ENCODE measurements at places on chromosomes 7 and 10. TPM values are rescaled to one million over a fixed set of nuclear protein-coding genes. Genes with fewer than 3 reads are reported as not detected.

DNA sequence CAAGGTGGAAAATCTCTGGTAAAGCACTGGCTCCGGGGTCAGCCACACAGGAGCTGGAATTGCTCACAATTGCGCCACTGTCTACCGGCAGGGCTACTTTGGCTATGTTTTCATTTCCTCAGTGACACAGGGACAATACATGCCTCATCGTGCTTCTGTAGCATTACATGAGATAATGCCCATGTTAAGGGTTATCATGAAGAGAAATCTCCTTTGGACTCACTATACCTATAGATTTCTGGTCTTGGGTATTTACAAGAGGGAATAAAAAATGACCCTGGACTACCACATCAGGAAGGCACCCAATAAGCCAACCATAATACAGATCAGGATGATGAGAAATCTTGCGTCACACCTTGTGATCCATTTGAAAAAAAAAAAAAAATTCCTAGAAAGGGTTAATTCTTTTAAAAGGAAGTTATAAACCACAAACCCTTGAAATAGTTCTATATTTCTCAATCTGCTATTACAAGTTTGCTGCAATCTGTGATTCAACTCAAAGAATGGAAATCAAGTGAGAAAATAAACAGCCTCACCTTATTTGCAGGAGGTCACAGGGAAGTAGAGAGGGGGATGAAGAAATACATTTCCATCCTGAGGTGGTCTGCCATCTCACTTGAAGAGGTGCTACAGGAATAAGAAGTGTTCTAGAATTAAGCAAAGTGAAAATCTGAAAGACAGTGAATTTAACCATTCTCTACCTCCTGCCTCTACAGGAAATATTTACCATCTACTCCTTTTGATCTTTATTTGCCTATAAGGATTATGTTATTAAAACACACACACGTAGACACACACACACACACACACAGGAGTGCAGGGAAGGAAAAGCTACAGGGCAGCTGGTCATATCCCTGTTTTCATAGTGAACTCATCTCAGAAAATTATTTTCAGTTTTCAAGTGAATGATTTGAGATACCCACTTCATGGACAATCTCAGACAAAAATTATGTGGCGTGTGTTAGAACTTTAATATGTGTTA, 231.3 kb upstream of the CELF2 start:
- peak; percentile 56 for DNase-seq

The CFAP58 gene
- total RNA-seq, result 0.85 TPM

DNA sequence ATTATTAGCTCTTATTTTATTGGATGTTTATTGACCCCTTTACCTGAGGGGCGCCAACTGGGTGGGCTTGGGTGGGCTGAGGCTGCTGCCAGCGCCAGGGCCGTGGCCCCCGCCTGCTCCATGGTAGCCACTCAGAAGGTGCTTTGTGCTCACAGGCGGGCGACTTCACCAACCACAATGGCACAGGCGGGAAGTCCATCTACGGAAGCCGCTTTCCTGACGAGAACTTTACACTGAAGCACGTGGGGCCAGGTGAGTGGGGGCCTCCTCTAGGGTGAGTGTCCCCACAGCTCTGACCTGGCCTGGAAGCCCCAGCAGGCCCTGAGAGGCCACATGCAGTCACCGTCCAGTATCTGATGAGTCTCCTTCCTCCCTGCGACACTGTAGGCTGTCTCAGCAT, 4.1 kb downstream of the PPIF start:
- no peak for DNase-seq

GRCh38 chr7:122337011-122337410, 32.5 kb upstream of the FEZF1 start:
- no peak for DNase-seq

GRCh38 chr10:131431533-131431932, 120.0 kb upstream of the TCERG1L start:
- no peak for DNase-seq

The ZNF804B gene
- total RNA-seq, result not detected

The GJD4 gene
- total RNA-seq, result not detected

- no peak for DNase-seq
Measured at GRCh38 chr10:77305650-77306632, 331.7 kb downstream of the KCNMA1 start.

The KLF14 gene
- total RNA-seq, result not detected

The TDRD1 gene
- under 0.01 TPM for total RNA-seq

DNA sequence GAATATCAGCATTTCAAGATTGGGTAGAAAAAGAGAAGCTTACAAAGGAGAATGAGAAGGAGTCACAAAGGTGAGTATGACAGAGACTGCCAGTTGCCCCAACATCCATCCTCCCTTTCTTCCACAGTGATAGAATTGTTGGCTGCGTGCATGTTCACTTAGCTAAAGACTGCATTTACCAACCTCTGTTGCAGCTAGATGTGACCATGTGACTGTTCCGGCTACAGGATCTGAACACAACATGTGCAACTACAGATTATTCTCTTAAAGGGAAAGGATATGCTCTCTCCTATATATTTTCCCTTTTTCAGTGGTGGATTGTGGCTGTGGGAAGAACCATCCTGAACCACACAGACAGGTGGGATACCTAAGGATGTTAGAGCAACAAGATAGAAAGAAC, 60.5 kb upstream of the ZNRF2 start:
- no peak for DNase-seq
